Activated CD4-positive, alpha-beta T cell treated with anti-CD3 and anti-CD28 coated beads for 36 hours (primary cell): ENCODE measurements at places on chromosomes 6 and 20. TPM values are rescaled to one million over a fixed set of nuclear protein-coding genes. Genes with fewer than 3 reads are reported as not detected.

DNA sequence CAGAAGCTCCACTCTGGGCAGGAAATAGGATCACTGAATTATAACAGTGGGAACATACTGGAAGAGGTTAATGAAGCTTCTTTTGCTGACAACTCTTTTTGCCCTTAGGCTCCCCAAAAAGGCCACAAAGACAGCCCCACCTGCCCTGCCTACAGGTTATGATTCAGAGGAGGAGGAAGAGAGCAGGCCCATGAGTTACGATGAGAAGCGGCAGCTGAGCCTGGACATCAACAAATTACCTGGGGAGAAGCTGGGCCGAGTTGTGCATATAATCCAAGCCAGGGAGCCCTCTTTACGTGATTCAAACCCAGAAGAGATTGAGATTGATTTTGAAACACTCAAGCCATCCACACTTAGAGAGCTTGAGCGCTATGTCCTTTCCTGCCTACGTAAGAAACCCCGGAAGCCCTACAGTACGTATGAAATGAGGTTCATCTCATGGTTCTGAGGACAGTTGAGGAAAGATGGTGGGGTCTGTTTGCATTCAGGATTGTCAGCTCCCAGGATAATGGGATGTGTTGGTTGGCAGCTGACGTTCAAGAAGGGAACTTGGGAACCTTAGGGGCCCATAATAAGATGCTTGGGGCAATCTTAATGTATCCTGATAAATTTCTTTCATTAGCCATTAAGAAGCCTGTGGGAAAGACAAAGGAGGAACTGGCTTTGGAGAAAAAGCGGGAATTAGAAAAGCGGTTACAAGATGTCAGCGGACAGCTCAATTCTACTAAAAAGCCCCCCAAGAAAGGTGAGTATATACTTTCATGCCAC is 11.5 kb downstream of the BRD2 start:
- DNase-seq = no peak

Gene CST3
- 1.4 TPM for total RNA-seq

Gene VSTM2L
- not detected for total RNA-seq

Gene RFX6
- total RNA-seq = not detected

Gene KCNG1
- total RNA-seq = 2.8 TPM

- DNase-seq = peak; percentile 35
Measured at GRCh38 chr20:15236812-15237211, 899.4 kb upstream of the FLRT3 start.

- no peak for DNase-seq
Measured at GRCh38 chr6:116034327-116034726, 26.4 kb downstream of the FRK start.
